ENCODE measurements at places on chromosomes 12 and 14.

GRCh38 chr12:32400866-32401265 is 1.5 kb downstream of the FGD4 start:
- no peak for DNase-seq

- no peak for DNase-seq
These were observed 216.5 kb downstream of the PHLDA1 start for GRCh38 chr12:75814851-75815754.

DNA sequence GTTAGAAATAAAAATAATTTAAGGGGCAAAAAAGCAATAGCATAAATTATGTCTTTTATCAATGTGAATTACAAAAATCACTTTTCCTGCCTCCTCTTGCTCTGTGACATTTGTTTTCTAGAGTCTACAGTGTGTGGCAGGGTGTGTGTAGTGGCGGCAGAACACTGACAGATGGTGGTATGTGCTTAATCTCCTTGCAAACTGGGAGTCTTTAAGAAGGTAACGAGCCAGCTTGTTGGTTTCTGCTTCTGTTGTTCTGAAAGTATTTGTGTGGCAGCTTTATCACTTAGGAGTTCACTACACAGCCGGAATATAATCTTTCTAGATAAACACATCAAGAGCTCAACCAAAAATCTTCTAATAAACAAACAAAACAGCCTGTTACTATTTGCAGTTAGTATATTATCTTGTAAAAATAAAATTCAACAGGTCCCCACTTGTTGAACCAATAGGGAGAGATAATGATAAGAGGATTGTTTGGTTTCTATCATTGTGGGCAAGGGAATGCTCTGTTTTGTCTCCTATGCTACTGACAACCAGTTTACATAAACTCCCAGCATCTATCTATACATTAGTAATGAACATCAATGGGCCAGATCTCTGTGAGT is 13.0 kb downstream of the CDKL1 start:
- DNase-seq = no peak

- DNase-seq = no peak
These were observed 8.2 kb upstream of the MMP19 start for GRCh38 chr12:55850893-55851292.

DNA sequence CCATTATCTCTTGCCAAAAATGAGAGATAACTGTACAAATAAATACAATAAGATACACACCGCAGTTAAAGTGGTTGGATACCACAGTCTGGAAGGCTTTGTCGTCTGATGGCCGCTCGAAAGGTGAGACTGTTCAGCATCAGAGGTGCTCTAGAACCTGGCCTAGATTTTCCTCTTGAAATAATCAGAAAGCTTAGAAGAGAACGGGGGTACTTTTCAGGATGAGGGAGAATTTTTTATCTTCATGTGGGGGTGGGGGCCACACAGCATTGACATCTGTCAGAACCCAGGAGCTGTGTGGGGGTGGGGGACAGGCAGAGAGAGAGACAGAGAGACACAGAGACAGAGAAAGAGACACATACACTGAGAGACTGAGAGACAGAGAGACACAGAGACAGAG is 90.5 kb downstream of the GALNT9 start:
- no peak for DNase-seq

DNA sequence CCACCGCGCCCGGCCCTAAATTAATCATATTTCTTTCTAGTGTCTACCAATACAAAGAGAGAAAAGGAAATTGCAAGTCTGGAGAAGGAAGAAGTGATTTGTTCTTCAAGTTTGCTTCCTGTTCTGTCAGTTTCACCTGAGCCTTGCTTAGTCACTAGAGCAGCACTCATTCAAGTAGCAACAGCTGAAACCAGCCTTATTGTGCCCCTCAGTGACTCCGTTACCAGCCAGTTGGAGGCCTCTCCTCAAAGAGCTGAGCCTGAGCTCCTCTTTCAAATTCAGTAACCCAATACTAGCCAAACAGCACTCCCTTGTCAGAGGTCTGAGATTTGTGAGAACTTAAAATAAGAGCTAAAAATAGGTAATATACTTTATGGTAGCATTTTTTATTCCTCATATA is 17.4 kb downstream of the PAWR start:
- DNase-seq = no peak

DNA sequence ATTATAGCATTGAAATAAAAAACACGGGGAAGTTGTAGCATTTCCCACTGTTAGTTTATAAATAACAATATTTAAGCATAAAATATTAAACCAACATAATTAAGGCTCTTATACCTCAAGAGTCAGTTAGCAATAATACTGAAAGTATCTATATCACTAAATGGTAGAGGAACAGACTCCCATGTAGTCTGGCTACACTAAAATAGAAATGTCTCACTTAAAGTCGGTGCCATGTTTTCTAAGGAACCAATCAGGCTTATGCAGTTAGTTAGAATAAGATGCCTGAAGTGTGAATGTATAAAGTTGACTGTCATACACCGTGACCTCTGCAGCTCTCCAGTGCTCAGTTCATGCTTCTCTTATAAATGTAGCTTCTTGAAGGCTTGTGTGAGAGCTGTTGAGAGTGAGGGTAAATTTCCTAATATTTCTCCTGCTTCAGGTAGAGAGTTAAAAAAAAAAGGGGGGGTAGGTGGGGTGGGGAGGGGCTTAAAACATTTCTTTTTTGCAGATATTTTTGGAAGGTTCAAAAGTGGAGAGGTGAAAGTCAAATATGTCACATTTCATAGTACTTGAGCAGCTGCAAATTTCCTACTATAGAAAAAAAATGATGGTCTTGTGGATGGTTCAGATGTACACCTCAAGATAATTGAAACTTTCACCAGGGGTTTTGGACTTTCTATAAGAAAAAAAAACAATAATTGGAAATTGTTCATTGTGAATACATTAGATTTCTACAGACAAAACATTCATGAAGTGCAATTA is 64.5 kb downstream of the PTCSC3 start:
- no peak for DNase-seq

DNA sequence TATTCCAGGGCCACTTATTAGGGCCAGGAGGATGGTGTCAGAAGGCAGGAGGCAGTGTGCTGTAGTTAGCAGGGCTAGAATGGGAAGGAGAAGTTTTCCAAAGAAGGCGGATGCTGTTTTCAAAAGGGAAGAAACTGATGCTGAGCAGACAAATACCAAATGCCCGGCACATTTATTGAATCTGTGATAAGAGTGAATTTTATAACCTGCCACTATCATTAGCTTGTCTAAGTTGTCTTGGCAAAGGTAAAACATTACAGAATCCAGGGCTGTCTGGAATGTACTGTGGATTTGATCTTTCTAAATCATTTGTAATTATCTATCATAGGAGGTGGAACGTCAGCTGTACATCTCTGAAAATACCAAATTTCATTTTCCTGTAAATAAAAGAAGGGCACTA is 40.8 kb downstream of the NDUFA12 start:
- no peak for DNase-seq

GRCh38 chr12:62911286-62911685 is 23.7 kb downstream of the PPM1H start:
- no peak for DNase-seq

Measured in stimulated activated CD4-positive, alpha-beta T cell treated with anti-CD3 and anti-CD28 coated beads, Interleukin-1b, Interleukin-23, amount 100 ng/mL, for 4 hours (primary cell).